Stimulated activated CD4-positive, alpha-beta T cell treated with anti-CD3 and anti-CD28 coated beads, Interleukin-1b, Interleukin-23, amount 100 ng/mL, for 1 hour (primary cell): ENCODE measurements at places on chromosomes 3 and 15.

- DNase-seq: no peak
Measured at GRCh38 chr3:11072631-11073030, 80.1 kb downstream of the SLC6A1 start.

GRCh38 chr3:70712449-70713082 lies 400.1 kb upstream of the MDFIC2 start:
- no peak for DNase-seq

GRCh38 chr3:10665592-10665991 lies 150.4 kb upstream of the SLC6A11 start:
- no peak for DNase-seq

- no peak for DNase-seq
Measured at GRCh38 chr3:99131876-99132275, 230.4 kb upstream of the DCBLD2 start.

DNA sequence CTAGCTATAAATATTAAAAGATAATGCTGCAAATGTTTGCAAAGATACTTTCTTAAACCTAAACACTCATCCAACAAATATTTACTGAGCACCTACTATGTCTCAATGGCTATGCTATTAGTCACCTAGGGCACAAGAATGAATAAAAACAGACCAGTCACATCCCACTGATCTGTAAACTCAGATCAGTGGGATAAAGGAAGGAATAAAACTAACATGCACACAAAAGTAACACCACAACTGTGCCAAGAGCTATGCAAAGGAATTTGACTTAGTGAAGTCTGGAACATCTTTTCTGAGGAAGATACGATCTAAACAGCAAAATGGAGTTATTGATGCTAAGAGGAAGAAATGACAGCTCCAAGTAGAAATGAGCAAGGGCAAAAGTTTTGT lies 56.6 kb downstream of the CBLB start:
- DNase-seq: no peak

DNA sequence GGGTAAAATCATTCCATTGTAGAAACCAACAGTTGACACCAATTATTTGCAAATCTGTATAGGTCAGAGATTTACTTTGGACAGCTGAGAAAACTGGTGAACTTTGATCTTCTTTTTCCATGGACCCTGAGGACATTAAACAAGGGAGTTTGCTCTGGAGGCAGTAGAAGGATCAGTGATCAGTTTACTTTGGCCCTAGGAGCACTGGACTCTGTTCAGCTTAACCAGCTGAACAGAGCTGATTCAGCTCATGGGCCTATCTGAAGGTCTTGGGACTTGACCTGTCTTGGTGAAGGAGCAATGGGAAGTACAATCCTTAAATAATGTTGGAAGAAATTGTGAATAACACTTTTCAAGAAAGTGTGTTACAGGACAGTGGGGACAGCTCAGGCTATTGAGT lies 15.2 kb upstream of the TF start:
- no peak for DNase-seq

- DNase-seq: no peak
Measured at GRCh38 chr15:68586274-68586961, 7.6 kb downstream of the CORO2B start.

- no peak for DNase-seq
Measured at GRCh38 chr3:66606868-66607267, 106.0 kb upstream of the LRIG1 start.

GRCh38 chr15:35211240-35211902 lies 126.3 kb upstream of the NANOGP8 start:
- DNase-seq: no peak

- no peak for DNase-seq
Measured at GRCh38 chr3:99678023-99678422, 39.6 kb downstream of the COL8A1 start.

- no peak for DNase-seq
Measured at GRCh38 chr3:126552688-126553283, 5.9 kb downstream of the C3orf22 start.

GRCh38 chr3:177673112-177673914 lies 476.0 kb upstream of the TBL1XR1 start:
- no peak for DNase-seq

GRCh38 chr3:135897715-135898114 lies 67.8 kb upstream of the PPP2R3A start:
- no peak for DNase-seq

GRCh38 chr15:90054618-90055097 lies 47.6 kb downstream of the IDH2 start:
- DNase-seq: no peak

DNA sequence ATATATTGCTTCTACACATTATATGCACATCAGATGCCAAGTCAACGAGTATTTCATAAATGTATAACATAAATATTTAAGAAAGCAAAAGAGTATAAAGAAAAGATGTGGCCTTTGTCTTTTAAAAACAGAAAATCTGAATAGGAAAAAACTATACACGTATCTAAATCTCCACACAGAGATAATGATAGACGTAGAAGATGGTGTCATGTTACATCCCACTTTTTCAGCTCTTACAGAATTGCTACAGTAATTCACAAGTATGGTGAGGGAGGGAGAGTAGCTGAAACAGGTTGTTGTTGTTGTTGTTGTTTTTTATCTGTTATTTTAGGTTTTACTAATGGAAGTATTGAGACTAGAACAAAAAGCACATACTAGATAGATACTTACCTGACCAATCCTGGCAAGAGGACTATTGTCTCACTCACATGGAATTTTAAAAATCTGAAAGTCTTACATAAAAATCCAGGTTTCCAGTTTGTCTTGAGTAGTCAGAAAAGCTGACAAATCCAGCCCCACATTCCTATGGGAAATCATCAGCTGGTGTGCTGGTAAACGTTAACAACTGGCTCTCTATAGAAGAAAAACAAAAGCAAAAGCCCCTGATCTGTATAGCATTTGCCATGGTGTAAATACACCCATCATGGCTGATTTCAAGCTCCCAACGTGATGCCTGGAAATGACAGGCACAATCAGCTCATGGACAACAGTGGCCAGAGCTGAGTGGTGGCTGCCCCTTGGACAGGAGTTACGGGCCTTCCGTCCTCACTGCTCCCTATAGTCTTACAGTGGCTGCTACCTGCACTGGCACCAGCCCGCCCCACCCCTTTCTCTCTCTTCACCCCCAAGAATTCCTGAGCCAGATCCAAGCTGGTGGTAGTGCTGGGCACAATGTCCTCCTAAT lies 47.4 kb upstream of the VGLL4 start:
- no peak for DNase-seq

- DNase-seq: no peak
Measured at GRCh38 chr3:50481992-50482391, 21.4 kb downstream of the CACNA2D2 start.

DNA sequence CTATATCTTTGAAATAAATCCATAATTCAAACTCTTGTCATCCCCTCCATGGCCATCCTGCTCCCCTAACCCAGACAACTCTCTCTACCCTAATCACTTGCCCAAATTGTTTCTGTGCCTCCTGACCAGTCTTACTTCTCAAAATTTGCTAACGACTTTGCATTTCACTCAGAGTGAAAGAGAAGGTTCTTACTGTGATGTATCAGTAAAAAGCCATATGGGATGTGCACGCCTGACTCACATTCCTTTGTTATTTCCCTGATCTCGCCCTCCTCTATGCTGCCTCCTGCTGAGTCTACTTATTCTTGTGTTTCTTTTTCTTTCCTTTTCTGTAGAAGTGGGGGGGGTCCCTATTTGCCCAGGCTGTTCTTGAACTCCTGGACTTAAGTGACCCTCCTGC lies 487.2 kb upstream of the FRG2C start:
- DNase-seq: no peak

DNA sequence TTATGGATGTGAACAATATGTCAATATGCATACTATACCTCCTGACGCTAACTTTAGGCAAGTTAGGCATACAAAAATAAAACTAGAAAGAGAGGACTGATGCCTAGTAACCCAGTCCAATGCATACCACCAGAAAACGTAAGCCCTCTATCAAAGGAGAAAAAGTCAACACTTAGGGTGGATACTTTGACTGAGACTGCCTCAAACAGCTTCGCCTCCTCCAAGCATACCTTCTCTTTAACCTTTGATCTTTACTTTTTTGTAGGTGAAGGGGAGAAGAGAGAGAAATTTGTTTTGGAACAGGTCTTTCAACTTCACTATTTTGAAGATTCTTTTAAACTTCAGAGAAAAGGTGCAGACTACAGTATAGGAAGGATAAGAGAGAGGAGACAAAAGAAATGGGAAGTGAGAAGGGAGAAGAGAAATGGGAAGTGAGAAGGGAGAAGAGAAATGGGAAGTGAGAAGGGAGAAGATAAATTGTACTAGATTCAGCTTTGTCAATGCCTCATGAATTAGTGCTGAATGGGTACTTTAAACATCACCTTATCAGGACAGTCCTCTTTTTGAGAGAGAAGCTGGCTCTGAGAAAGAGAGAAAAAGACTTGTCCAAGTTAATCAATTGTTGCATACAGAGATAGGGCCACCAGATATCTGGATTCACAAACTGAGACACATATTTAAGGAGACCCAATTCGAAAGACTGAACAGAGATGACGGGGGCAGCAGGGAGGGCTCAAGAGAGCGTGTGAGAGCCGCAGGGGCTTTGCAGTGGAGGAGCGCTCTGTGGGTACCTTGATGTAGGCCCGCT lies 1.0 kb downstream of the P3H2 start:
- DNase-seq: no peak
